Activated gamma-delta T cell (primary cell): ENCODE measurements at places on chromosomes 4 and X.

DNA sequence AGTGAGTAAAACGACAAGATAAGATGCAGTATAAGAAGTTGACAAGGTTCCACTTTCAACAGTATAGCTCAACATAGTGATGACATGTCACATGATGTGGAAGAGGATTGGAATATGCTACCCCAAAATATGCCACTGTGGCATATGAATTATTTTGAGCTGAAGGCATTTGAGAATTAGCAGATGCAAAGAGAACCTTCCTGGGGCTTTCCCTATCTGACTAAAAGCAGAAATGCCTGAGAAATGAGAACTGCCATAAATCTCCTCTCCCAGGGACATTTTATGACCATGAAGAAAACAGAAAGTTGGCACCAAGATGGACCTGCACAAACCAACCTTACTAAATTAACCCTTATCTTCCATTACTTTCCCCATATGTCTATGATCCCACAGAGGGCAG, 24.8 kb downstream of the CDKN2AIP start:
- no peak for DNase-seq

DNA sequence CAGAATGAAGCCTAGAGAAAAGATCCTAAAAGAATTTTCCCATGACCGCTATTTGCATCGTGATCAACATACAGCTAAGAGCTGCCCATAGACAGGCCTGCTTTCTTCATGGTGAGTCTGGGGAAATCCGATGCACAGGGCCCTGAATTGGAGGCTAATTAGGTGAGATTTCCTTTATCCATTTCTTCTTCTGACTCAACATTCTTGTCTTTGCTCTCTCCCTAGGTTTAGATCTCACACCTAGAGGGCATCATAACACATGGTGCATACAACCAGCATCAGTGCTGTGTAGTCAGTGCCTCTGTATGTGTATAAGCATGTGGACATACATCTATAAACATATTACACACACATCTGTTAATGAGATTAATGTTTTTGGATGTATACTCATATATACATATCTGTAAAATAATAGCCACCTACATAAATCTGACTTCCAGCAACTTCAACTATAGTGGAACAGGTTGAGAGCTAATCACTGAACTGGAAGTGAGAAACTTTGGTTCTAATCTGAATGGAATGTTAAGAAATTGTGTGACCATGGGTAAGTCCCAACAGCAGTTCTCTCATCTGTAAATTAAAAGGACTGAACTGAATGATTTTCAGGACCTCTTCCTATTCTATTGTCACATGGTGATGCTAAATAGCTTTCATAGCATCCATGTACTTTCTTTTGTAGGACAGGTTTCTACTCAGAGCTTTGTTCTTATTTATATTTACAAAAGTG, 17.5 kb downstream of the GATB start:
- DNase-seq, result no peak

GRCh38 chr4:152591396-152591795, 55.5 kb upstream of the FBXW7 start:
- no peak for DNase-seq

- no peak for DNase-seq
These were observed 13.9 kb upstream of the SLC7A11 start for GRCh38 chr4:138255917-138256597.

DNA sequence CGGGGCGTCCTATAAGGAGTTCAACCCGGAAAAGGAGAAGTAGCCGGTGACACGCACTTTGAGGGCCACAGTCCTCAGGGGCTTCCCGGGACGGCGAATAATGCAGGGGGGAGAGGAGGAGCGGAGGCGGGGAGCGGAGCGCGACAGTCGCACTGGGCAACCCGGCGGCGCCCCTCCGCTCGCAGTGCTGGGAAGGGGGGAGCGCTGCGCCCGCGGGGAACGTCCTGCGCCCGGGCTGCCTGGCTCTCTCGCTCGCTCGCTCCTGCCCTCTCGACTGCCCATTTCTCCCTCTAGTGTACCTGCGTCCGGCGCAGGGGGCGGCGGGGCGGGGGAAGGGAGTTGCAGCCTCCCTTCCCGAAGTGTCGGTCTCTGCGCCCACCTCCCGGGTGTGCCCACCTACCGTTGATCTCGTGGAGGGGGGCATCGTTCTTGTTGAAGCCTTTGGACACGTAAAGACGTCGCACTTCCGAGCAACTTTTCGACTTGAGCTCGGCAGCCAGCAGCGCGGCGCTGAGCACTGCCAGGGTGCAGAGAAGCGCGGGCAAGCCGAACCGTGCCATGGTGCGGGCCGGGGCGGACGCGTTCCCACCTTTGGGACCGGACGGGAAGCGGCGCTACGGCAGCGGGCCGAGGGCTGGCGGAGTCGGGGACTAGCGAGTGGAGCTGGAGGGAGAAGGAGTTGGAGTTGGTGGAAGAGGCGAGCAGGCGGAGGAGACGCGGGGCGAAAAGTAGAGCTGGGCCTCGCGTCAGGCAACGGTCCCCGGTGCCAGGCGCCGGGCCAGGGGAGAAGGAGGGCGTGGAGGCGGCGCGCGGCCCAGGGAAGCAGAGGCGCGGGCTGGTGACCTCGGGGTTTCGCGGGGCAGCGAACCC, 648 bp downstream of the GPC4 start:
- no peak for DNase-seq

- DNase-seq, result no peak
These were observed 62.4 kb upstream of the CRMP1 start for GRCh38 chr4:5955201-5955821.

- DNase-seq, result no peak
These were observed 8.2 kb downstream of the TNIP3 start for GRCh38 chr4:121155893-121156292.

DNA sequence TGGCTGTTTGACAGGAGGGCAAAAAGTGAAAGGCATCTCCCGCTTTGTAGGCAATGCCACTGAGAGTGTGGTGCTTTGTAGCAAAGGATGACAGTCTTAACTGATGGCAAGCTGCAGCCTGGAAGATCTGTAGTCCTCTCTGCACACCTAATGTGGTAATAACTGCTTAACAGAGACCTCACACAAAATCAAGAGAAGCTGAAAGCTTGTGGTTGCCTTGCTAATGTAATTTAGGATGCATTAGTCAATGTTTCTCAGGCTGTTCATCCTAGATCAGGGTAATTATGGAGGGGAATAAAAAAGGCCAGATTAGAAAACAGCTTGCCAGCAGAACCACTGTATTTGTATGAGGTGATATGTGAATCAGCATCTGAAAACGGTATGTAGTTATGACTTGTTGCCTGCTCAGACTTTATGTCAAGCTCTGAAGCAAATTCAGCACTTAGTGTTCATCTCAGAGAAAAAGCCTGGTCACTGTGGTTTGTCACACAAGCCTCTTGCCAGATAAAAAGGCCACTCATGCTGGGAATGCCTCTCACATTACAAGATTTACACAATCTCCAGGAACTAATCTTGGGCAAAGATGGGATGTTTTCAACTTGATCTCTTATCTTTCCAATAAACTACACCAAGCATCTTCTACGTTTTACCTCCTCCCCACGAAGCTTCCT, 130.8 kb downstream of the ENOX2 start:
- no peak for DNase-seq

- no peak for DNase-seq
These were observed 6.6 kb upstream of the SLC6A8 start for GRCh38 chrX:153681175-153681574.

DNA sequence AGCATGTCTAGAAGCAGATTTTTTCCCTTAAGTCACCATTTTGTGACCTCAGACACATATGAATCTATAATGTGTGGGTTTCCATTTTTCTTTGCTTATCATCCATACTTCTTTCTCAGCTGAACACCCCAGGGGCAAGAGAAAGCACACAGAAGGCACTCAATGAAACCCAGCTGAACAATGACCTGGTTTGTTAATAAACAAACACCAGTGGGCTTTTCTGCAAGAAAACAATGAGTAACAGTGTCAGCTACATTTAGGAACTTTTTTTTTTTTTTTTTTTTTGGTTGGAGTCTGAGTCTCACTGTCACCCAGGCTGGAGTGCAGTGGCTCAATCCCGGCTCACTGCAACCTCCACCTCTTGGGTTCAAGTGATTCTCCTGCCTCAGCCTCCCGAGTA, 40.7 kb upstream of the KLF3 start:
- DNase-seq, result no peak

GRCh38 chr4:108644237-108644636, 6.2 kb upstream of the OSTC start:
- no peak for DNase-seq

DNA sequence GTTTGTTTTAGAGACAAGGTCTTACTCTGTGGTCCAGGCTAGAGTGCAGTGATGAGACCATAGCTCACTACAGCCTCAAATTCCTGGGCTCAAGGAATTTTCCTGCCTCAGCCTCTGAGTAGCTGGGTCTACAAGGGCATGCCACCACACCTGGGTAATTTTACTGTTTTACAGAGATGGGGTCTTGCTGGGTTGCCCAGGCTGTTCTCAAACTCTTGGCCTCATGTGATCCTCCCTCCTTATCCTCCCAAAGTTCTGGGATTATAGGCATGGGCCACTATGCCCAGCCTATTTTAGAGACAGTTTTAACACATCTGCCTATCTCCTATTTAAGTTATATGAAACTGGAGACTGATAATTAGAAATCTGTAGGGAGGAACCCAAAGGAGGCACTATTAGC, 53.8 kb downstream of the SPRY1 start:
- no peak for DNase-seq

DNA sequence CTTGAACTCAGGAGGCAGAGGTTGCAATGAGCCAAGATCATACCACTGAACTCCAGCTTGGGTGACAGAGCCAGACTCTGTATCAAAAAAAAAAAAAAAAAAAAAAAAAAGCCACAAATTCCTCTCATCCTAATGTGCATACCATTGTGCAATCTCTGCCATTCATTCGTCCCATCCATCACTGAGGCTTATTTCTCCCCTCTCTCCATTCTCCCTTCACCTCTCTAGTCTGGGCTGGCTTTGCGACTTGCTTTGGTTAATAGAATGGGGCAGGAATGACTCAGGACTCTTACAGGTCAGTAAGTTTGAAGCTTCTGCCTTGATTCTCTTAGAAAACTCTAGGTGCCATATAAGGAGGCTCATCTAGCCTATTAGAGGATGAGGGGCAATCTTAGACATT, 60.3 kb upstream of the DDX3X start:
- no peak for DNase-seq

DNA sequence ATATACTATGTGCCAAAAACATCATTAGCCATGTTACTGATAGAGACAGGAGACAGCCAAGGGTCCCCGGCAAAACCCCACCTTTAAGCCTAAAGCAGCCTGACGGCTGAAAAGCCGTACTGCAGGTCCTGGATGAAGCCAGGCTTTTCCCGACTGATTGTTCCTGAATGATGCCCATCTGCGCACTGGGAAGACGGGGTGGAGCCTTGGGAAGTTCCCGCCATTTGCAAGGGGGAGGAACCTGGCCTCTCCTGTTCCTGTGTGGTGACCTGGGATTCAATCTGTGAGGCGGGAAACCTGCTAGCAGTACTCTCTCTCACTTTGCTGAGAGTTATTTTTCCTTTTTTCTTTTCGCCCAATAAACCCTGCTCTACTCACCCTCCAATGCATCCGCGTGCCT, 15.1 kb upstream of the CAMK2D start:
- DNase-seq, result no peak

DNA sequence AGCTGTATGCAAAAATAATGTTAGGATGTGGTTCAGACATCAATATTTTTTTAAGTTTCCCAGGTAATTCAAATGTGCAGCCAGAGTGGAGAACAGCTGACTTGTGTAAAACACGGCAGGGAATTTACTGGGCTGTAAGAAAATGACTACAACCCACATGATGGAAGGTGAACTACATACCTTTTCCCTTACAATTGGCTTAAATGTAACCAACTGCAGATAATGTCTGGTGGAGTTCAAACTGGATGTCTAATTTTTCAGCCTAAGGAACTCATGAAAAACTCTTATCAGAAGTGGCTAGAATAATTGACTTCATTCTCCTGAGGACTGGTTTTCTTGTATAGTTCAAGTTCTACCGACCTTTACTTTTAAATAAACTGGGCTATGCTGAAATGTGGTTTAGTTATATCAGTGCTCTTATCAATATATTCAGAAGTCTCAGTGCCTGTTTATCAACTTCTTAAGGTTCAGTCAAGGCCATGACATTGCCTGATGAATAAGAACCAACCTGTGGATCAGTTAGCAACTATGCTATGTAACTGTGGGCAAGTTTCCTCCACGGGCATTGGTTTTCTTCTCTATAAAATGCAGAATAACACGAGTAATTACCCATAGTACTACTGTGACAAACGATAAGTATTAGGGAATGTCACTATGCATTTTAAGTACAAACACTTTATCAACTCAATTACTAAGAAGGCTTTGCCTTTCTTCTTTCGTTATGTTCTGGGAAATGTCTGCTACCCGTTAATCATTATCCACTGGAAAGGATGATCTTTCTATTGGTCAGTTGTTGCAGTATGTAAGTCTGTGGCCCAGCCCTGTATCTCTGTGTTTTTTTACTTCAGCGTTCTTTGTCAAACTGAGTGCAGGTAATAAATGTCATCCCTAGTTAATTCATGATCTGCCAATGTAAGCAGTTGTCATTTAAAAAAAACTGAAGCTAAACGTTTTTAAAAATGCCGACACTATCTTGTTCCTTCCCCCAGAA, 181.6 kb downstream of the PCDH7 start:
- DNase-seq, result no peak

GRCh38 chrX:38489341-38489740, 72.0 kb upstream of the TSPAN7 start:
- no peak for DNase-seq

DNA sequence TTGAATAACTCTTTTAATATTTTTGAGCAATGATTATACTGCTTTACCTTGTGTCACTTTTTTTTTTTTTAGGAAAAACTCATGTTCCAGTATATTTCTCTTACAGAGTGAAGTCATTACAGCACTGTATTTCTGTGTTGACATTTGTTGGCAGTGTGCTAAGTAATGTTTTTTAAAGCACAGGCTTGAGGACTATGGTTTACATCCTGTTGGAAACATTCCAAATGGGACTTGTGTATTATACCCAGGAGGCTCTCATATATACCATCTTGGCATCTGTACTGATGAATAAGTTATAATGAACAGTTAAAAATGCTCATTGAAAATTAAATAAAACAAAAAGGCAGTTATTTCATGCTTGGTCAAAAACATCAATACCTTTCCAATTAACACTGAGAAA, 33.8 kb downstream of the CEP44 start:
- no peak for DNase-seq

GRCh38 chr4:3729882-3730226, 36.3 kb upstream of the ADRA2C start:
- DNase-seq, result no peak

DNA sequence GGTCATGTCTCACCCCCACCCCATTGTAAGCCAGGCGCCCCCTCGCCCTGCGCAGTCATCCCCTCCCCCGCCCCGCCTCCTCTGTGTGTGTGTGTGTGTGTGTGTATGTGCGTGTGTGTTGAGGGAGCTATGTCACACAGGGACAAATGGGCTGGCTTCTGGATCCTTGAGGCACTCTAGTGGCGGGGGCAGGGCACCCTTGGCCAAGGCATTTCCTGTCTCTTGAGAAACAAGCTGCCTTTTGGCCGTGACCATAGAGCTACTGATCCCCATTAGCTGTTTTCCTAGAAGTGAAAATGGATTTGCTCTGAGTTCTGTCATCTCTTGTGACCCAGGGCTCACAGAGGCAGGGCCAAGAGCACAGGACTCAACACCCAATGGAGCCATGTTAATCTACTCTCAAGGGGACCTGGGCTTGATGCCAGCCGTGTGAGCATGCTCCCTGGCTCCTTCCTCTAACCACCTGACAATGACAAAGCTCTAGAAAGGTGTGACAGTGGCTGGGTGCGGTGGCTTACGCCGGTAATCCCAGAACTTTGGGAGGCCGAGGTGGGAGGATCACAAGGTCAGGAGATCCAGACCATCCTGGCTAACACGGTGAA, 162.5 kb upstream of the BCOR start:
- DNase-seq, result no peak

GRCh38 chr4:122086338-122087065, 65.6 kb upstream of the BLTP1 start:
- DNase-seq, result no peak

GRCh38 chr4:36222702-36223101, 21.6 kb downstream of the ARAP2 start:
- no peak for DNase-seq
